CD4-positive, alpha-beta T cell treated with Interleukin-15 for 1 hour (primary cell): ENCODE measurements at places on chromosomes 1 and 21.

DNA sequence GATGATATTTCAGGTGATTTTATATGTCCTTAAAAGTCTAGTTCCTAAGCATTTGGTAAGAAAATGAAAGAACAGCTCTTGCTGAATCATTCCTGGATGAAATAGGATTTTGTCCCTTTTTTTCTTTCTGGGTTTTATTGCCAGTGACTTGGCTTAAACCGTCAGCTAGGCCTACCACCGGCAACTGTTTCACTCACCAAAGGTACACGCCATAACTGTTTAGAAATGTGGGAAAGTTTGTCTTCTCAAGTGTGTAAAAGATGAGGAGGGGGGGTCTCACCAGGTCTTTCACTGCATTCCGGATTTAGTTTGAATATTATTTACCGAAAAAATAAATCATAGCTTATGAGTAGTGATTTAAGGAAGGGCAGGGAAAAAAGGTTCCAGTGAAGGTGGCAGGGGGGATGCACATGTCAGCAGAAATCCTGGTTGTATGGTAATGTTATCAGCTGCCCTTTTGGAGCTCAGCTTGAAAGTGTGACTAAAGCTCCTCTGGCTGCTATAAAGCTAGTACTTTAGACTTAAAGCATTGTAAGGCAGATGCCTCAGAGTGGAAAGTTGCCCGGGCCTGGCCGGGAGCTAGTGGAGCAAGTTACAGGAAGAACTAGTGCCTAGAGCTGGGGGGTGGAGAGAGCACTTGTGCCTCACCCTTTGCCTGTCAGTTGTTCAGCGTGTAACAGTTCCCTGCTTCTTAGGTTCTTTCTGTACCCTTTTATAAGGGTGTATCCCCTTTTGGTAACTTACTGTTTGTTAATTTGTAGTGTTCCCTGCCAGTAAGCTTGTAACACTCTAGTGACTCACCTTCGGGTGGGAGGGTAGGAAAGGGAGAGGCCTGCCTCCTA lies 3.1 kb downstream of the ATP1A1 start:
- peak; percentile 34 for DNase-seq

GRCh38 chr1:188365874-188366273 lies 1537.1 kb downstream of the PLA2G4A start:
- no peak for DNase-seq

GRCh38 chr1:62536865-62537264 lies 60.5 kb upstream of the ANGPTL3 start:
- no peak for DNase-seq

- DNase-seq, result peak; percentile 86
Observed at GRCh38 chr1:30779294-30780071, 21.9 kb upstream of the LAPTM5 start.

DNA sequence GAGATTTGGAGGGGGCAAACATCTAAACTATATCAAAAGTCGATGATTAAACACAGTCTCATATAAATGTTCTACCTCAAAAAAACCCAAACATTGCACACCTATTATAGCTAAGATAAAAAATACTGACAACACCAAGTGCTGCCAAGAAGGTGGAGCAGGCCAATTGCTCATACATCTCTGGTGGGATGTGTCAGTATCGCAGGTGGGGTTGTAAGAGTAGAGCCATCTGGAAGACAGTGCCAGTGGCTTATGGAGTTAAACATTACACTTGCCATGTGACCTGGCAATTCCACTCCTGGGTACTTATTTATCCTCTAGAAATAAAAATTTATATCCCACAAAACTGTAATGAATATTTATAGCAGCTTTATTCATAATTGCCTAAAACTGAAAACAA lies 213.4 kb downstream of the DISC1 start:
- no peak for DNase-seq

GRCh38 chr1:63343922-63344321 lies 21.6 kb downstream of the FOXD3 start:
- no peak for DNase-seq

- no peak for DNase-seq
Observed at GRCh38 chr1:61781151-61781550, 38.9 kb downstream of the PATJ start.

DNA sequence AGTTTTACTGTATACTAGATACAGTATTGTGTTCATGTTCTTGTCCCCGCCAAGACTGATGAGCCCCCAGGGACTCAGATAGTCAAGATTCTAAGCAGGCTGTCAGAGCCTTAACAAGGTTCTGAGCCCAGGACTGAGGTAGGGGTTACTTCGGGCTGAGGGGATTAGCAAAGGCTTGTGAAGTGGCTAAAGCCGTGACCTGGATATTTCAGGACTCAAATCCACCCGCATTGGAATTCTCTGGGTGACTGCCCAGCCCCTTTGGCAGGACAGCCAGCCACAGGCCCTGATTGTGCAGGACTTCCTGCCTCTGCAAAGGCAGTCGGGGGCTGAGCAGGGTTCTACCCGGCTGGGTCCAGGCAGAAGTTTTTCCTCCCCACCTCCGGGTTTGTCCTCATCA lies at the start of gene PLA2G5:
PLA2G5 (plus strand) TSS at position 321 of the 400 bp plus-strand sequence. CDS start 14,637 bp downstream, outside the sequence.
- no peak for DNase-seq

GRCh38 chr1:212593821-212594251 lies 14.7 kb upstream of the ATF3 start:
- no peak for DNase-seq

DNA sequence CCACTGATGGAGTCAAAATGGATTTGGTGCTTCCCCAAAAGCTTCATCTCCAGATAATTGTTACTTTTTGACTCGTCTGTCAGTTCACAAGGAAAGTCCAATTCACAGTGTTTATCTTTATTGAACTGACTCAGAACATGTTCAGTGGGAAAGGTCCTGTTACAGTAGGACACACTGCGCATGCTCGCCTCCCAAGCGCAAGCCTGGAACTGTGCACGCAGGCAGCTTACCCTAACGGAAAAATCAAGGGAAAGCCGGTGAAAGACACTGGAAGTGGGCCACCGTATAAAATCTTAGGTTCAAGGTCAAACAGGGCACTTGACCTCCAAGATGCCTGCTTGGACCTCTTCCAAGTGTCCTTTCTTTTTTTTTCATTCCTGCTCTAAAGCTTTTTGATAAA lies 174.6 kb downstream of the USP25 start:
- no peak for DNase-seq

GRCh38 chr1:92989253-92989652 lies 28.0 kb upstream of the DIPK1A start:
- DNase-seq, result no peak

- no peak for DNase-seq
Observed at GRCh38 chr1:82646336-82646735, 845.6 kb downstream of the ADGRL2 start.

DNA sequence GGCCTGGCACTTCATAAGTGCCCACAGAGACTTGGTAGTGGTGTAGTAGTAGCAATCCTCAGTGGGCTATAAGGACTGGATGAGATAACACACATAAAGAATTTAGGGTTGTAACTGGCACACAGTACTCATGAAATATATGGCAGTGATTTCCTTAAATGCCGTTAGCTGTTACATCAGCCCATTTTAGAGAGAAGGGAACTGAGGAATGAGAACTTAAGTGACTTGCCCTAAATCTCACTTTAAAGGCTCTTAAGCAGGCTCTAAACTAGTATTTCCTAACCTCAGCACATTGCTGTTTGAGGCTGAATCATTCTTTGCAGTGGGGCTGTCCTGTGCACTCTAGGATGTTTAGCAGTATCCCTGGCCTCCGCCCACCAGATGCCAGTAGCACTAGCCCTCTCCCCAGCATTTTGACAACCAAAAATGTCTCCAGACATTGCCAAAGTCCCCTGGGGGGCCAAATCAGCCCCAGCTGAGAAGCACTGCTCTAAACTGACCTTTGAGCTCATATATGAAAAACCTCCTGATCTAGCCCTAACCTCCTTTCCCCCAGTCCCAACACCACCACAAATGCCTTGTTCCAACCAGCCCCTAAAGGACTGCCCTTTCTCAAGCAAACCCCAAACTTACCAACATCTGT lies 11.6 kb downstream of the CAMK2N1 start:
- no peak for DNase-seq

DNA sequence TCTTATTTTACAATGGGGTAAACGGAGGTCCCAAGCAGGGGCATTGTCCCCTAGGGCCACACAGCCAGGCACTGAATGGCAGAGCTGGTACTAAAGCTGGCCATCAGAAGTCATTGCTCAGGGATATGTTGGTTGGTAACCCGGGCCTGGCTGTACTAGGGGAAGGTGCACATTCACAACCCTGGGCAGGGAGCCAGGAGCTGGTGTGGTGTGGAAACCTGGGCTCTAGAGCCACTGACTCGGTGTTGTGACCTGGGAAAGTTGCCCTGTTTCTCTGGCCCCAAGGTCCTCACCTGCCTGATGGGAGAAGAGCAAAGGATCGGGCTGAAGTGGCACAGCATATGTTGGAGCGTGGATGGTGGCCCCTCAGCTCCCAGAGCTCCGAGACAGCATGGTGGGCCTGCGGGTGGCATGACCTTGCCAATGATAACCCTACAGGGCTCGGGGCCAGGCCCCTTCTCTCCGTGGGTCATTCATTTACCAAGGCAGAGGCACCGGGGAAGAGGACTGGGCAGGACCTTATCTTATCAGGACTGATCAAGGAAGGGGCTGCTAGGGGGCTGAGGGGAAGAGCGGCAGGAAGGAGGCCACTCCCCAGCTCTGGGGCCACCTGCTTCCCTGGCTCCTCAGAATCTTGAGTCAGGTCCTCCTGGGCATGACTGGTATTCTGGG lies 274.1 kb downstream of the TRABD2B start:
- no peak for DNase-seq

GRCh38 chr1:180632326-180633056 lies 669 bp downstream of the XPR1 start:
- no peak for DNase-seq

- no peak for DNase-seq
Observed at GRCh38 chr1:19339214-19339861, 27.2 kb downstream of the SLC66A1 start.

DNA sequence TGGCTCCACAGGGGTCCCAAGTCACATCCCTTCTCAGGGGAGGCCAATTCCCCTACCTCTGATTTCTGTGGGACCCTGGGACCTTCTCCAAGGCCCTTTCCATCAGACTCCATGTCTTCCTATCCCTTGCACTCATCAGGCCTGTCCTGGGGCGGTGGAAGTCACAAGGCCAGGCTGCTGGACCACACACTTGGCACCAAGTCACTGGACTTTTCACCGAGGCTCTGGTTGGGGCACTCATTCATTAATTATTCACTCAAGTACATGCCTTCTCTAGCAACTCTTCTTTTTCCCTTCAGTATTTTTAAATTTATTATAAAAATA lies 11.2 kb upstream of the FOXO6 start:
- DNase-seq, result no peak

DNA sequence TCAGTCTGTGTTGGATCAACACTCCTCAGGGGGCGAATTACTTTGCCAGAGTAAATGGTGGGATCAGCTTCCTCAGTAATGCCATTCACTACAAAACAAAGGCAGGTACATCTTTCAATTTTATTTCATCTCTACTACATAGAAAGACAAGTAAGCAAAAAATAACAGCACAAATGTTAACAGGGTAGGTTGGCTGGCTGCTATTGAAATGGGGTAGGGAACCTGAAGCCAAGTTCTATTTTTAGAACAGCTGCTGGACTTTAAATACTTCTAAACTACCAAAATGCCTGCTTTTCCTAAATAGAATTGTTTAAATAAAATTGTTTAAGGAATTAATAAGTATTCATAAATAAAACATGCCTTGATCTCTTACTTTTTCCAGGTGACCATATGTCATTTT lies 7.3 kb upstream of the NRAS start:
- no peak for DNase-seq

GRCh38 chr1:29636936-29637335 lies 400.6 kb downstream of the PTPRU start:
- no peak for DNase-seq

- no peak for DNase-seq
Observed at GRCh38 chr1:156910309-156910782, 10.1 kb upstream of the LRRC71 start.

DNA sequence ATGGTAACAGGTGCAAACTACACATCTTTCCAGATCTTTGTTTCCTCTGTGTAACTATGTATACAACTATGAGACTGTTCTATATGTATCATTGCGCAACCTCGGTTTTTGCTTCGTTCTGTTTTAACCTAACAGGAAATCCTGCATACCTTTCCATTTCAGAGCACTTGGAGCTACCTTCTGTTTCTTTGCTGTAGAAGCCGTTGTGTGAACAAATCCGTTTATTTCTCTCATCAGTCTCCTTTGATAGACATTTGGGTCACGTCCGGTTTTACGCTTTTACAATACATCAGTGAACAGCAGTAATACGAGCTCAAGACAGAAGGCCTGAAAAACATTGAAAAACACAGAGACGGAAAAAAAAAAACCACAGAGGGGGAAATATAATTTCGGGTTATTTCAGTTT lies 10.5 kb downstream of the ATP5IF1 start:
- peak; percentile 49 for DNase-seq

- DNase-seq, result no peak
Observed at GRCh38 chr1:153389401-153389800, 1.5 kb downstream of the S100A8 start.

DNA sequence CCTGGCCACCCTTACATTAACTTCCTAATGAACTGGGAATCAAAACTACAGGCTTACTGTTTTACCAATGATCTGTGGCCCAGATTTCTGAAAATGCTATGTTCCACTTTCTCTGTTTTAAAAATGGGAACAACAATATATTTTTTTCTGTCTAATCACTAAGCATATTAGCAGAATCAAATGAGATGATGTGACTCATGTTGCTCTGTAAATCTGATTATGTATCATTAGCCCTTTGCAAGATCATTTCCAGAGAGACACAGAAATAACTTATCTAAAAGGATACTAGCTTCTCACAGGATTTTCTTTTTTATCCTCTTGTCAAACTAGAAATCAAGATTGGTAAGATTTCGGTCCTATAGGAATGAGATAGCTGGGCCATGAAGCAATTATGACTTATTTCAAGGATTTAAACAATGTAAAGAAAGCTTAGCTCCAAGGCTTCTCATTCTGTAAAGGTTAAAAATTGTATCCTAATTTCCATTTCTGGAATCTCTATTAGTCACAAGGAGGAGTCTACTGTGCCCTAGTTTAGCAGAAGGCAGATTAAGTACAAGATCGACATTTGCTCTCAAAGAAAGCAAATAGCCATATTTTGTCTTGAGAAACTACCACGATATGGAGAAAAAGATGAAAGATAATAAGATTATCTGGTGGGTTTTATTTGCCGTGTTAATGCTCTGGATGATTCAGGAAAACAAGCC lies 32.4 kb upstream of the CAMSAP2 start:
- no peak for DNase-seq

- no peak for DNase-seq
Observed at GRCh38 chr1:58223522-58223921, 323.0 kb downstream of the OMA1 start.

DNA sequence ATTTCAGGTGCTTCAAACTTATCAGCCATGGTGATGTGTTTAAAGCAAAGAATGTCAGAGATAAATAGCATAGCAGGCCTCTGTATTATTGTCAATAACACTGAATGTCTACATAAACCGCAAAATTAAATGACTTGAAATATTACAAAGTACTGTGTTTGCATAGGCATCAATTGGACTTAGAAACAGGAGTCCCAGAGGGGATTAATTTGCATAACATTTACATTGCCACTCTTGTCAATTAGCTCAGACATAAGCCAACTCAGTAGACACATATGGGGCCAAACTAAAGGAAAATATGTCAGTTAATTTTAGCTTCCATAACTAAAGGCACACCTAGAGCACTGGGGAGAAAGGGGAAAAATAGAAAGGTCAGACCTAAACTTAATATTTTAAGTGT lies 814.5 kb upstream of the NEGR1 start:
- no peak for DNase-seq

GRCh38 chr21:40278345-40278744 lies 411.1 kb downstream of the PCP4 start:
- DNase-seq, result no peak

GRCh38 chr21:30793581-30794314 lies 19.3 kb downstream of the KRTAP8-1 start:
- no peak for DNase-seq
